ENCODE measurements at places on chromosomes 7 and 10. TPM values are rescaled to one million over a fixed set of nuclear protein-coding genes. Genes with fewer than 3 reads are reported as not detected.

Gene KCND2
- 16.1 TPM for total RNA-seq

Gene ENO4
- under 0.01 TPM for total RNA-seq

Gene CLDN15
- 3.2 TPM for total RNA-seq

Gene NYAP1
- total RNA-seq: 0.64 TPM

Gene GIMAP8
- total RNA-seq: under 0.01 TPM

Gene NUDT1
- 30.3 TPM for total RNA-seq

Gene FZD1
- total RNA-seq: 5.2 TPM

Gene IFIT1B
- not detected for total RNA-seq

Gene CREB5
- total RNA-seq: 9.3 TPM

Gene C10orf88
- total RNA-seq: 9.9 TPM

Gene TRIM50
- total RNA-seq: not detected

Gene SCART1
- total RNA-seq: 4.2 TPM

Gene ACTA2
- 2,598 TPM for total RNA-seq

Gene AKR1B1
- total RNA-seq: 102 TPM

Gene MLXIPL
- total RNA-seq: not detected

Gene TUBAL3
- not detected for total RNA-seq

Gene RHOBTB1
- 42.2 TPM for total RNA-seq

Gene VSIR
- 57.4 TPM for total RNA-seq

Gene ZNF853
- total RNA-seq: 0.32 TPM

Gene PIP
- not detected for total RNA-seq

Gene GARIN1A
- total RNA-seq: 0.64 TPM

Gene AIFM2
- 7.8 TPM for total RNA-seq

Gene MAD1L1
- total RNA-seq: 67.6 TPM

Gene STRIP2
- total RNA-seq: 2.9 TPM

Gene CAMK2B
- total RNA-seq: under 0.01 TPM

Gene MYH16
- total RNA-seq: not detected

Gene GPNMB
- 60.9 TPM for total RNA-seq

Gene CNNM1
- total RNA-seq: 3.5 TPM

Gene OIT3
- under 0.01 TPM for total RNA-seq

Gene ZDHHC16
- total RNA-seq: 60.6 TPM

Gene MALRD1
- total RNA-seq: 1.7 TPM

Gene TDRD1
- total RNA-seq: 0.64 TPM

Gene RSPH10B2
- 0.43 TPM for total RNA-seq

Gene KEL
- total RNA-seq: not detected

Gene SPDYE2B
- not detected for total RNA-seq

Gene ACHE
- total RNA-seq: not detected

Gene TMEM176A
- total RNA-seq: not detected

Gene NACAD
- total RNA-seq: 2.6 TPM

Gene IDI2
- total RNA-seq: not detected

Gene SPDYE1
- not detected for total RNA-seq

Gene AQP1
- 11.9 TPM for total RNA-seq

Gene FOXI2
- not detected for total RNA-seq

Gene WDR86
- total RNA-seq: 1.3 TPM

Gene CSTF2T
- 22.9 TPM for total RNA-seq

Gene PRPF18
- total RNA-seq: 31.6 TPM

Gene CARD11
- total RNA-seq: under 0.01 TPM

Gene PLA2G12B
- not detected for total RNA-seq

Gene TAS2R41
- total RNA-seq: not detected
